ENCODE measurements at places on chromosomes 16 and 17.
A peak's percentile ranks its signal among the peaks of the same experiment; 100 is the strongest.

DNA sequence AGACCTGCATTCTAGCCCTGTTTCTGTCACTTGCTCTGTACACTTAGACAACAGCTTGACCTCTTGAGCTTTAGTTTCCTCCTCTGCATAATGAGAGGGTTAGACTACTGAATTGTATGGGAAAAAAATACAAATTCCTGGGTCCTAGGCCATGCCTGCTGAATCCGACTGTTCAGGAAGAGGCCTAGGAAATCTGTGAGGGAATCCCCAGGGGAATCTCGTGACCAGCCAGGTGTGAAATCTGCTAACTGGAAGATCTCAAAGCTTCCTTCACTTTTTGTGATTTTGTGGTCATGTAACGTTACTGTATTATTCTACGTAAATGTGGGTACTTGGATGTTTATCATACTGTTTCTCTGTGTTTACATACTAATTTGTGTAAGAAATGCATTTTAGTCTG is 58.2 kb downstream of the CYLD start:
- DNase-seq, result no peak

DNA sequence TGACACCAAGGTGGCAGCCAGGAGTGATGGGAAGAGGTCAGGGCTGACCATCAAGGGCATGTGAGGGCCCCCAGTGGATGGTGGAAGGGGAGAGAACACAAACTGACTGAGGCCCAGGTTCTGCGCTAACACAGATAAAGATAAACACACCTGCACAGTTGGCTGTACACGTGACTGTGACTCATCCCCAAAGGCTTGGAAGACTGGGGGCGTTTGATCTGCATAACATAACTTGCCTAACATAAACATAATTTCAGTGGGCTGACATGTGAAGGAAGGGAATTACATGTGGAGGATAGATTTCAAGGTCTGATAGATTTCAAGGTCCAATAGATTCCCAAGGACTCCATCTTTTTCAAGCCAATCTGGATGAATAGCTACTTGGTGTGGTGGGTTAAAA is 100.9 kb upstream of the TNRC6C start:
- no peak for DNase-seq

GRCh38 chr16:80751167-80751566 is 53.2 kb downstream of the CDYL2 start:
- DNase-seq, result peak; percentile 43

DNA sequence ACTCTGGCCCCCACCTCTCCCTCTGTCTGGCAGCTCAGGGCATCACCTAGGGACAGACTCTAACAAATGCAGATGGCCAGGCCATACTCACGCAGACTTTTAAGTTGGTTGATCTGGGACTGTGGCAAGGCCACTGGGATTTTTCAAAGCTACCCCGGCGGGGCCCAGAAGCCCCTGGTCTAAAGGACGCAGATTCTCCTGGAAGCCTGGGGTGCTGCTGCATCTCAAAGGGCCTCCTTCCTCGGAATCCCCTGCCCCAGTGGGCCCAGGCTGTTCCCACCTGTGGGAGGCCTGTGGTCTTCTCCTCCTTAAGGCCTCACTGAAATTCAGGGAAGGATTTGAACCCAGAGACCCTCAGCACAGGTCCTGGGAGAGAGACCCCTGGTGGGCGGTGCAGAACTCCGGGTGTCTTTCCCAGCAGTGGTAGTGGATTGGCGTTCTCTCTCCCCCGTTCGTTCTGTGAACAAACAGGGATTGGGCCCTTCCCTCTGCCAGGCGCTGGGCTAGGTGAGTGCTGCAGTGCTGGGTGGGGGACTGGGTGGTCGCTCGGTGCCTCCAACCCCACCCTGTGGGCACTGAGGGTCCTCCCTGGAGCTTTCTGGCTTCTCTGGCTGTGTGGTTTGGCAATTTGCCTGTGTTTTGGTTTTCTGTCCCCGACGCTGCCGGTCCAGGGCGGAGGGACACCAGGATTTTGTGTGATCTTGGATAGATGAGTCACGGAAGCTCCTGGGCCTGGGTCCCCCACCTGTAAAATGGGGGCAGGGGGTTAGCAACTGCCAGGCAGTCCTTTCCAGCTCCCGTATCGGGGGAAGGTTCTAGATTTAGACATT is 160.5 kb upstream of the GSE1 start:
- DNase-seq, result no peak

DNA sequence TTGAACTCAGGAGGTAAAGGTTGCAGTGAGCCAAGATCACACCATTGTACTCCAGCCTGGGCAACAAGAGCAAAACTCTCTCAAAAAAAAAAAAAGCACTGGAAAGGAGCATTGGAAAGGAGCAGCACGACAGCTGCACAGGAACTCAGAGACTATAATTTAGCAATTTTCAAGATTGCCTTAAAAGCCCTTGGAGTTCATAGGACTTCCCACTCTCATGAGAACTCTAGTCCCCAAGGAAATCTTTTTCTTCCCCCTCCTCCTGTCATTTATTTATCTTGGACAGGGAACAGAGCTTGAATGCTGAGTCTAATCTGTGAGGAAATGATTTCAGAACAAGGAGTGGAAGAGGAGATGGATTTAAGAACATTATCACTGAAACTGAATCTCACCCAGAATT is 69.0 kb downstream of the PLXDC1 start:
- DNase-seq, result no peak

DNA sequence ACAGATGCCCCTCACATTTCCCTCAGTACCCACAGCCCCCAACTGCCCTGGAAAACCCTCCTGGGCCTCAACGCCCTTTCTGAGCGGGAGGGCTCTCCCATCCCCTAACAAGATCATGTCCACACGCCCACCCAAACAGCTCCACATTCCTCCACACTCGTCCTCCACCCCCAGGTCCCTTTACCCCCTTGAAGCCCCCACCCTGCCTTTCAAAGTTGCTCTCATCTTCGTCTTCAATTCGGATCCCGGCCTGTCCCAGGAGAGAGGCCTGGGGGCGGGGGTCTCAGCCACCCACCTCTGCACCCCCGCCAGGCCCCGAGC is 14.3 kb downstream of the HOXB4 start:
- DNase-seq, result no peak

DNA sequence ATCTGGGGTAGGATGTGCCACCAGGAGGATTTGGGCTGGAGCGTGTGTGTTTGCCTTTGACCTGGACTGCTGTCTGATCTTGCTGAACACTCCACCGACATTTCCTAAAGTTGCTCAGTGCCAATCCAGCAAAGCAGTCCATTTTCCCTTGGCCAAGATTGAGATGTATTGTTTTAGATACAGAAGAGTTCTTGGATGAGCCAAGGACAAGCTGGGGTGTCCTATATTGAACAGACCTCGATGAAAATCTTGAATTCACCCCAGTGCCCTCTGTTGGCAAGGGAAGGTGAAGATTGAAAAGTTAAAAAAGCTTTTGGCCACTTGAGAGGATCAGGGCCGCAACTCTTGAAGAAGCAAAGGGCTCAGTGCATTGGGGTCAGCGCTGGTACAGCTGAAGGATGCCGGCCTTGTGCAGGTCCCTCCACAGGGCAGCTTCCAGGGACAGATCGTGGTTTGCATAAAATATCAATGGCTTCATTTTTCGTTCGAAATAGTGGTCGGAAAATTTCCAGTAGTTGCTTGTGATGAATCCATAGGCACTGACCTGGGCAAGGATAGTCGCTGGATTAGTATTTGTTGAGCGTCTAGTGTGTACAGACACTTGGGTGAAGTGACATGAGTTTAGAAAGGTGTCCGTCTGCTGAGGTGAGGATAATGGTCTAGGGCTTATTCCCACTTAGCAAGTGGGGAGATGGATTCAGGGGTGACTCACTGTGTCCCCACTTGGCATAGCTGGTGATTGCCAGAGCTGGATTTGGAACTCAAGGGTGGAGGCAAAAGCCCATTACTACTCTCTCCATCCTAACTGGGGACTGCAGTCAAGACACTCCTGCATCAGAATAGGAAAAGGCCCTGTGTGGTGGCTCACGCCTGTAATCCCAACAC is 19.7 kb downstream of the ST6GALNAC2 start:
- DNase-seq, result no peak

DNA sequence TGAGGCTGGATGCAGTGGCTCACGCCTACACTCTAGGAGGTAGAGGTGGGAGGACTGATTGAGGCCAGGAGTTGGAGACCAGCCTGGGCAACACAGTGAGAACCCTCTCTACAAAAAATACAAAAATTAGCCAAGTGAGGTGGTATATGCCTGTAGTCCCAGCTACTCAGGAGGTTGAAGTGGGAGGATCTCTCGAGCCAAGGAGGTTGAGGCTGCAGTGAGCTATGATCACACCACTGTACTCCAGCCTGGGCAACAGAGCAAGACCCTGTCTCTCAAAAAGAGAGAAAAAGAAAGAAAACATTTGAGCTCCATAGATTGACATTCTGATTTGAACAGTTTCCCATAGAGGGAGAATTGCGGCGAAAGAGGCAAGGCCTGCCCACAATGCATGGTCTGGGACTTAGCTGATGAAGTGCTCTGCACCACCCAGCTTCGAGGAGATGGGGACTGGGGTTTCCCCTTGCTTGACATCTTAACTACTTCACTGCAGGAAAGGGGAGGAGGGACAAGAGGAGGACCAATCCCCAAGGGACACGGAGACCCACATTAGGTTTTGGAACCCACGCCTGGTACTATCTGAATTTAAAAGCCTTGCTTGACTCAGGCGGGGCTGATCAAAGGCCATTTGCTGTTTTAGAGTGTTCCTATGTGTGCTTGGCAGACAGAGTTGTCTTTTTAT is 21.7 kb downstream of the MSI2 start:
- no peak for DNase-seq

DNA sequence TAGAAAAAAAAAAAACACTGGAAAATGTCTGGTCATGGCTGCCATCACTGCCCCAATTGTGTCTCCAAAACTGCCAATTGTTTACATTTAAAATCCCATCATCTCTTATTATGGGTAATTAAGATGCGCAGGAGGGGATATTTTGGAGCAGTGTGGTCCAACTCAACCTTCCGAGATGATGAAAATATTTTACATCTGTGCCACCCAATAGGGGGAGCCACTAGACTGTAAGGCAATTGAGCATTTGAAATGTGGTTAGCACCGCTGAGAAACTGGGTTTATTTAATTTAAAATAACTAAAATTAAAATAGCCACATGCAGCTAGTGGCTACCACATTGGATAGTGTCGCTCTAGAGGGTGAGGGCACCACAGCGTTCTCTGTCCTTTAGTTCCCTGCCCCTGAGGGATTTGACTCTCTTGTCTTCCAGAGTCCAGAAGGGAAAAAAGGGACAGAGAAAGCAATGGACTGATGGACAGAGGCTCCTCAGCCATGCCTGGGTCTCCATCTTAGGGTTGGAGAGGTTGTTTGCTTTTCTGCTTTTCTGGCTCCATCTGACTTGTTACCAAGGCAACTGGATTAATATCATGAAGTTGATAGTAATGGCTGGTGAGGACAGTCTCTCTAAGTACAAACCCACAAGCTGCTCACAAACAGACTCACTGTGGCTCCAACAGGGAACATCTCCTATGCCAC is 3.5 kb downstream of the MPO start:
- DNase-seq, result no peak

DNA sequence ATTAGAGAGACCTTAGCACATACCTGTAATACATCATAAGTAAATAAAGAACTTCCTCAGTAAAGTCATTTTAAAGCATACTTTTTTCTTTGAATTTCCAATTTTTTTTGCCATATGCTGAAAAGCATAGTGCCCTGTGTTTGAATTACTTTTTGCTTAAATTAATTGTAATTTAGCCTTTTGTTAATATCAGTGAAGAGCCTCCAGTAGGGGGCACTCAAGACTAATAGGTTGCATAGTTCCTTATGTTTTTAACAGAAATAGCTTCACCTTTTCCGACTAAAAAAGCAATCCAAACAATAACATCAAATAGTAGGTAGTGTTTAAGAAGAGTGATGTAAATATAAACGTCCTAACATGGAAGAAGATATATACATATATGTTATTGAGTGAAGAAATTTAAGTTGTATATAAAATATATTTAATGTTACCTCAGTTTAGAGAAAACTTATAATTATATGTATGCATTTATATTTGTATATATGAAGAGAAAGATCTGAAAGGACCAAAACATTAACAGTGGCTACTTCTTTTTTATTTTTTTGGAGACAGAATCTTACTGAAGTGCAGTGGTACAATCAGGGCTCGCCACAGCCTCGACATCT is 18.6 kb downstream of the RAD51C start:
- peak; percentile 40 for DNase-seq

GRCh38 chr17:8072729-8073461 is 14.6 kb downstream of the ALOX12B start:
- no peak for DNase-seq

DNA sequence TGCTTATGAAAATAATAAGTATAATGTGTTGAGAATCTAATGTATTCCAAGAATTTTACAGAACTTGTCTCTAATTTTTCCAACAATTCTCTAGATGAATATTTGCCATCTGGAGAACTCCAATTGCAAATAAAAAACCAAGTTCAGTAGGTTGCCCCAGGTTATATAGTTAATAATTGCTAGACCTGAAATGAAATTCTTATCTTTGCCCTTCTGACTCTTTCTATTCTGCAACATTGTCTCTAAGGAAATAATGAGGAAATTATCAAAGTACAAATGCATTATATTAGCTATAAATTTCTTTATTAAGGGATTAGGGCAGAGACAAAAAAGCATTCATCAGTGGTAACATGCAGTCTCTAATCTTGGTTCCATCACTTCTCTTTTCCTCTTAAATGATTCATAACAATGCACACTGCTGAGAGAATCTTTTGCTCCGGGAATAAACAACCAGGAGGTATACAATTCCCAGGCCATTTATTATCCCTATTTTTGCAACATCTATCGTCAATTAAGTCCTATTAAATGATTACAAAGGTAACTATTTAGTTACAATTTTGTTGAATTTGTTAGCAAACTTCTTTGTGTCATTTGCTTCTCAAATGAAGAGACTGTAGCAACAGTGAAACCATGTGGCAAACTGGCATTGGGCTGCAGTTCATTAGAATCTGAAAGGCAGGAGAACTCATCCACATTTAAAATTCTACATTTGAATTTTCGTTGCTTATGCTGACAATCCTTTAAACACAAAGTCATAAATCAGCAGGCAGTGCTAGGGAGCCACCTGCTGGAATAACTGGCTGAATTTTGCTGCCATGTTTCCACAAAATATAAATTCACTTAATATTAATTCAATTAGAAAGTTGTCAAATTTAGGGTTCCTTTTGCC is 349.6 kb downstream of the KIF2B start:
- DNase-seq, result no peak

DNA sequence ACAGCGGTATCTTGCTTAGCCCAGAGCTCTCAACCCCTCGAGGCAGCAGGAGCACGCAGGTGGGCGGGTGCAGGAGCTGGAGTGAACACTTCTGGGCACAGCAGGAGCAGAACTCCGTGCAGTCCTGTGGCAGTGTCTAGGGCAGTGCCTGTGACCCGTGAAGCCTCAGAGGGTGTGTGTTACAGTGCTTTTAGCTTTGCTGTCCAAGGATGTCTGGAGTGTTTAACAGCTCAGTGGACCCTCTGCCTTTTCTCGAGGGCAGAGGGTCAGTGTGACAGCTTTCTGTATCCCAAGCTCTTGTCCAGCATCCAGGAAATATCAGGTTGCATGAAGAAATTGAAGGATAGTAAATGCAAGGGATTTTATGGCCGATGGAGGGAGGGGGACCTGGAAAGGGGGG is 16.4 kb upstream of the SSTR5 start:
- no peak for DNase-seq

- no peak for DNase-seq
Measured at GRCh38 chr16:63702981-63703590, 1418.8 kb downstream of the CDH11 start.
